ENCODE measurements at places on chromosomes 5 and 9.

- no peak for DNase-seq
These were observed 231.8 kb downstream of the BRINP1 start for GRCh38 chr9:119137479-119137878.

DNA sequence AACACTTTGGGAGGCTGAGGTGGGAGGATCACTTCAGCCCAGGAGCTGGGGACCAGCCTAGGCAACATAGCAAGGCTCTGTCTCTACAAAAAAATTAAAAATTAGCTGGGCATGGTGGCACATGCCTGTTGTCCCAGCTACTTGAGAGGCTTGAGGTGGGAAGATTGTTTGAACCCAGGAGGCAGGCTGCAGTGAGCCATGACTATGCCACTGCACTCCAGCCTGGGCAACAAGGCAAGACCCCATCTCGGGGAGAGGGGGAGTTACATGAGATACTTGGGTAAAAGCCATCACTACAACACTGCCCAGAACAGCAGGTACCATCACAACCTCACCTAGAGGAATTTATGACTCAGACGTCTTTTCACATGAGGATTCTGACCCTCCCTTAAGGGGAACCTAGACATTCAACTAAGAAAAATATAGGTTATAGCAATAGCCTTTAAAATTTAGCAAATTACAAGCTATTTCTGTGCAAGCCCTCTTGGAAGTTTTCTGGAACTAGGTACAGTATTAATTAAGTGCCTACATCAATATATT is 143.5 kb downstream of the NFIB start:
- DNase-seq, result no peak

GRCh38 chr5:129909225-129909624 is 5.0 kb downstream of the CHSY3 start:
- DNase-seq, result no peak

GRCh38 chr9:117335837-117336433 is 78.9 kb downstream of the ASTN2 start:
- peak; percentile 47 for DNase-seq

DNA sequence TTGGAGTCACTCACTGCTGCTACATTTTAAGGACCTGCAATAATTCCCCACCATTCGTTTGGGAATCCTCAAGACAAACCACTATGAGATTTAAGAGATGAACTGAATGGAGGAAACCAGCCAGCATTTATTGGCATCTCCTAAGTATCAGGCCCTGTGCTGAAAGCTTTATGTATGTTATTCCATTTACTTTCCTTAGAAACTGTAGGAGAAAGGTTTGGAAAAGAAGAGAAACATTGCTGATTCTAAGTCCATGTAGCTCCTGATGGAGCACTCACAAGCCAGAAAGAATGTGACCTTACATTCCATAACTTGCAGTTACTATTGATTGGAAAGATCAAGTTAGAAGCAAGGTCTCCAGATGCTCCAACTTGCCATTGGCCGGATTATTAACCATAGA is 267.4 kb downstream of the GAS1 start:
- no peak for DNase-seq

DNA sequence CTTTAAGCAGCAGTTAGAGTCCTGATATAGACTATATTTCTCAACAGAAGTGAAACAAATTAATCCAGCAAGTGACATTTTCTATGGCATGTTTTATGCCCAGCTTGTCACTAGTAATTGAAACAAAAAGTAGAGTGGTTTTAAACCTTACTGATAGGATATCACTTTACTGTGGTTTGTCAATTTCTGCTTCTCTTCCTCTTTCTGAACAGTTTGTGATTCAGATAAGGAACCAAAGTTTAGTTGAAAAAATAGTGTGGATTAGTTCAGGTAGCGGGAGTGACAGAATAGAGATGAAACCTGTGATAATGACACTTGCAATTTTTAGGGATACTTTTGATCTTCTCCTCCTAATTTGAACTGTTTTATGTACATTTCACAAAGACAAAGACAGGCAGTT is 485.7 kb upstream of the EDIL3 start:
- no peak for DNase-seq

- DNase-seq, result no peak
These were observed 69.0 kb downstream of the ADAMTSL1 start for GRCh38 chr9:18542837-18543405.

DNA sequence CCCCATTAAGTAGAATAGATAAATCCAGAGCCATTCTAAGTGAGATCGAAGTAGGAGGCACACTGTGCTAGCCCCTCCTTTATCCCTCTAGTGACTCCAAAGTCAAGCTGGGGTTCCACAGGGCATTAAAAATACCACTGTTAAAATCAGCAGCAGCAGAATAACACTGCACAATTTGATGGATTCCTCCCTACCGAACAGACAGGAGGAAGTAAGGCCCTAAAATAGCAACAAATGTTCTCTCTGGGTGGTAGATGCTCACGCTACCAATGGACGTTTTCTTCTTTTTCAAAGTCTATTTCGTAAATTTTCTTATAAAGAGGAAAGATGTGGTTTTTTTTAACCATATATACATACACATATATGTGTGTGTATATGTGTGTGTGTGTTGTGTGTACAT is 54.4 kb downstream of the FBXW11 start:
- DNase-seq, result no peak

- DNase-seq, result no peak
These were observed 194.8 kb upstream of the IRX2 start for GRCh38 chr5:2946315-2946714.

- no peak for DNase-seq
These were observed 162.6 kb downstream of the GLIS3 start for GRCh38 chr9:4137234-4137633.

- DNase-seq, result no peak
These were observed 190.8 kb upstream of the RASA1 start for GRCh38 chr5:87076931-87077330.

- DNase-seq, result peak; percentile 88
These were observed 29.8 kb upstream of the CLPTM1L start for GRCh38 chr5:1374679-1375055.

DNA sequence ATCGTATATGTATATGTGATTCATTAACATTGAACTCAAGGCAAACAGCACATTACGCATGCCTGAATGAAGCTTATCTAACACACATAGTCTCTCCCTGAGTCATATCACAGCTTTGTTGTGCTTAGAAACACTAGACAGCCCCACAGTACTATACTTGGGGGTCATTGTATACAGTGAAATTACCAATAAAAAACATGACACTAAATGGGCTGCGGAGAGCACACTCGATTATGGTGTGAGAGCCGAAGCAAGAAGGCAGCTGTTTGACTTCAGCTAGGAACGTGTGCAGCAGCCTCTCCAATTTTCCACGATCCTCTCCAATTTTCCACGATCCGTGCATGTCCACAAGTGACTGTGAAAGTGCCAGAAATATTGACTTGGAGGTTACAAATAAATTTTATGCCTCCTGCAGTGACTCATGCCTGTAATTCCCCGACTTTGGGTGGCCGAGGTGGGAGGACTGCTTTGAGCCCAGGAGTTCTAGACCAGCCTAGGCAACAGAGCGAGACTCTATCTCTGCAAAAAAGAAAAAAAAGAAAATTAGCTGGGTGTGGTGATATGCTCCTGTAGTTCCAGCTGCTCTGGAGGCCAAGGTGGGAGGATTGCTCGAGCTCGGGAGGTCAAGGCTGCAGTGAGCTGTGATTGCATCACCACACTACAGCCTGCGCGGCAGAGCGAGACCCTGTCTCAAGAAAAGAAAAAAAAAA is 102.4 kb downstream of the DAPK1 start:
- DNase-seq, result no peak

- no peak for DNase-seq
These were observed 156.7 kb downstream of the ADAMTS12 start for GRCh38 chr5:33735072-33735471.

Measured in NCI-H1694 treated with DMSO at 0.1 percent for 48 hours (cell line).